Tongue (tissue), 3 donors: ENCODE measurements at places on chromosomes 3 and 15.
A peak's percentile ranks its signal among the peaks of the same experiment; 100 is the strongest.

DNA sequence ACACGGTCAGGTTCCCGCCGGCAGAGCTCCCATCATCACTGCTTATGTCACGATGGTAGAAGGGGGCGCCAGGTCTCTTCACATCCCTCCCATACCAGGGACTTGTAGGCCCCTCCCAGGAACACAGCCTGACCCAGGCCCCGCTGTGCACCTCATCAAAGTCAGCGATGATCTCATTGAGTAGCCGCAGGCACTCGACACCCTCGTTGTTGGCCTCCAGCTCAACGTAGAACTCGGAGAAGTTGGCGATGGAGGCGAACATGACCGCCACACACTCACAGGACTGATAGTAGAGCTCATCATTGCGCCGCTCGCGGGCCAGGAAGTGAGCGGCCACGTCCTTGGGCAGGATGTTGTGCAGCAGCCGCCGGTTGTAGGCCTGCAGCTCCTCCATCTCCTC lies 89.2 kb downstream of the SEC22A start:
- no peak for DNase-seq

GRCh38 chr3:38651153-38651789 lies 1.8 kb upstream of the SCN5A start:
- DNase-seq: peak; percentile 81

DNA sequence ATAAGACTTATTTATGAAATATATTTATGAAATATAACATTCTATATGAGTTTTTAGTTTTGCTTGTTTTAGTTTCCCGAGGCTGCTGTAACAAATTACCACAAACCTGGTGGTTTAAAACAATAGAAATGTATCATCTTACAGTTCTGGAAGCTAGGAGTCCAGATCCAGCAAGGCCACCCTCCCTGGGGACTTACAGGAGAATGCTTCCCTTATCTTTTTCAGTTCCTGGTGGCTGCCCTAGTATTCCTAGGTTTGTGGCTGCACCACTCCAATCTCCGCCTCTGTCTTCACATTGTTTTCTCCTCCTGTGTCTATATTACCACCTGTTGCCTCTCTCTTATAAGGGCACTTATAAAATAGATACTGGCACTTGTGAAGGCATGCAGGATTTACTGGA lies 877.8 kb downstream of the TUSC7 start:
- DNase-seq: no peak

- no peak for DNase-seq
Measured at GRCh38 chr15:80533790-80534333, 129.7 kb downstream of the ARNT2 start.

- DNase-seq: no peak
Measured at GRCh38 chr3:119279584-119280243, 14.5 kb upstream of the ARHGAP31 start.

- DNase-seq: peak; percentile 35
Measured at GRCh38 chr3:151062611-151063010, 22.9 kb upstream of the MED12L start.

GRCh38 chr3:94927175-94927574 lies 864.3 kb downstream of the NSUN3 start:
- no peak for DNase-seq

GRCh38 chr3:66778107-66778506 lies 220.0 kb upstream of the KBTBD8 start:
- no peak for DNase-seq

DNA sequence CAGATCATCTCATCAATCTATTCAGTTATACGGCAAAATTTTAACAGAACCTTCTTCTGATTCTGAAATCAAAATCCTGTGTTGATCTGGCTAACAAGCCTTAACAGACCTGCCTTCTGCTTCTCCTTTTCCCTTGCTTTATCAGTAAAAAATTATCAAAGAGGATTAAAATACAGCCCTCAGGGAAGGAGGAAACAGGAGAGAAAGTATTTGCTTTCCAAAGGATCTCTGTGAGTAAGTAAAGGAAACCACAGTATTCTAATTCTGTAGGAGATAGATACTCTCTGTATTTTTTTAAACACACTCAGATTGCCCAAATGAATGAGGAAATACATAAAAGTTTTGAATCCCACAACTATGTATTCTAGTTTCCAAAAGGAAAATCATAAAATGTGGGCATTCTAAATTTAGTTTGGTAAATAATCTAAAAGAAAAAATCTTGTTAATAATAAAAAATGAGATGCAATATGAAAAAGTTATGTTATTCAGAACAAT lies 221.8 kb downstream of the ZIC1 start:
- DNase-seq: no peak

GRCh38 chr15:27589260-27589659 lies 509.9 kb downstream of the OCA2 start:
- DNase-seq: peak; percentile 22

DNA sequence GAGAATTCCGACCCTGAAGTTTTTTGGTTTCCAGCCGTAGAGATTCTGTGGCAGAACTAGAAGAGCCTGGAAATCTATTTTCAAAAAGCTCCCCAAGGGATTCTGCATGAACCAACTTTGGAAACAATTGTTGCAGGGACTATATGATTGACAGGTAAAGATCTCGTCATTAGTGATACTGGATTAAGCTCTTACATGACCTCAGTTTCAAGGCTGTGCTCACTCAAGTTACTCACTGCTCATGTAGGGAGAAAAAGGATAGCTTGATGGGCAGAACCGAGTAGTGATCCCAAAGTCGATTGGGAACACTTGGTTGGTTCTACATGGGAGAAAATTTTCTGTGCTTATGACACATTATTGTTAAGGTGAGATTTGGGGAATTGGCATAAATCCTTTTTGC lies 142.3 kb upstream of the RASGRP1 start:
- no peak for DNase-seq
